ENCODE measurements at places on chromosomes 6 and 20.

DNA sequence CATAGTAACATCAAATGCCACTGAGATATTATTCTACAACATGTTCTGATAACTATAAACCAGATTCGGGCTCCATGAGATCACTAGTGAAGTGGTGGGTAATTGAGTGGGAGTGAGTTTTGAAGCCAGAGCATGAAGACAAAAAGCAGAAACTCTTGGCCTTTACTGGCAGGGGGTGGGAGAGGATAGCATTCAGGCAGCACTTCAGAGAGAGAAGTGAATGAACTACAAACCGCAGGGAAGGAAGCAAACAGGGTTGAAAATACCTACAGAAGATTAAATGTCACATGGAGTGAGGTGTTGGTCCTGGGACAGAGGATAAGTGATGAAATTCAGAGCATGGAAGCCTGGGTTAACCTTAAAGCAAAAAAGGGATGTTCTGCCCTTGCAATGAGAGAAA, 250.0 kb downstream of the EPM2A start:
- DNase-seq, result no peak

- DNase-seq, result no peak
Measured at GRCh38 chr20:25353747-25354705, 36.6 kb downstream of the ABHD12 start.

- DNase-seq, result no peak
Measured at GRCh38 chr20:54209216-54209813, 1.4 kb downstream of the PFDN4 start.

GRCh38 chr6:105593805-105594671, 191.2 kb upstream of the PREP start:
- no peak for DNase-seq

- no peak for DNase-seq
Measured at GRCh38 chr6:28865401-28866204, 58.2 kb downstream of the TRIM27 start.

DNA sequence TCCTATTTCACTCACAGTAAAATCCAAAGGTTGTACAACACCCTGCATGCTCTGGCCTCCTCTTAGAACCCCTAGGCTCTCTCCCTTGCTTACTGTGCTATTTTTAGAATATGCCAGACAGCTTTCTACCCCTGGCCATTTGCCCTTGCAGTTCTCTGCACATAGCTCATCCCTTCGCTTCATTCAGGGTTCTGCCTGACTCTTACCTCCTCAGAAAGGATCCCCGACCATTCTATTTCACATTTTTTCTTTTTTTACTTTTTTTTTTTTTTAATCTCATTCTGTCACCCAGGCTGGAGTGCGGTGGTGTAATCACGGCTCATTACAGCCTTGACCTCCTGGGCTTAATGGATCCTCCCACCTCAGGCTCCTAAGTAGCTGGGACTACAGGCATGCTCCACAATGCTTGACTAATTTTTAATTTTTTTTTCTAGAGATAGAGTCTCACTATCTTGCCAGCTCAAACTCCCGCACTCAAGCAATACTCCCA, 33.6 kb downstream of the COMMD7 start:
- DNase-seq, result no peak

GRCh38 chr6:31035862-31036497, 25.7 kb downstream of the MUC22 start:
- DNase-seq, result no peak

DNA sequence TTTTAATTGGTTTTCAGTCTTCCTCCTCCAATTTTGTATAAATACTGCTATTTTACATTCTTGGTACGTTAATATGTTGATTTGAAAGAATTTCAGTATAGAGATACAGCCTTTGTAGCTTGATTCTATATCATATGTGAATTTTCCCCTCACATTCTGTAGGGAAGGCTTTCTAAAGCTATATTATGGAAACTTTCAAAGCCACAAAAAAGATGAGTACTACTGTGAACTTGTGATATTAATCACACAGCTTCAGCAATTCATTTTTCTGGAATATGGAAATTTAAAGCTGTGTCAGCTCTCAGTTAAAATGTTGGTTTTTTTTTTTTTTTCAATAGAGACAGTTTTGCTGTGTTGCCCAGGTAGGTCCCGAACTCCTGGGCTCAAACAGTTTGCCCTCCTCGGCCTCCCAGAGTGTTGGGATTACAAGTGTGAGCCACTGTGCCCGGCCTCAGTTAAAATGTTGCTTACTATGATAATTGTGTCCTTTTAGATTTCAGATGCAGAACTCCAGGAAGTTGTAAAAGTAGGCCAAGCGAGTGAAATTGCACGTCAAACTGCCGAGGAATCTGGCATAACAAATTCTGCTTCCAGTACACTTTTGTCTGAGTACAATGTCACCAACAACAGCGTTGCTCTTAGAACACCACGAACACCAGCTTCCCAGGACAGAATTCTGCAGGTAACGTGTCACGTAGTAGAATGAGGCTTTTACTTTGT, 20.6 kb downstream of the CDC5L start:
- DNase-seq, result no peak

DNA sequence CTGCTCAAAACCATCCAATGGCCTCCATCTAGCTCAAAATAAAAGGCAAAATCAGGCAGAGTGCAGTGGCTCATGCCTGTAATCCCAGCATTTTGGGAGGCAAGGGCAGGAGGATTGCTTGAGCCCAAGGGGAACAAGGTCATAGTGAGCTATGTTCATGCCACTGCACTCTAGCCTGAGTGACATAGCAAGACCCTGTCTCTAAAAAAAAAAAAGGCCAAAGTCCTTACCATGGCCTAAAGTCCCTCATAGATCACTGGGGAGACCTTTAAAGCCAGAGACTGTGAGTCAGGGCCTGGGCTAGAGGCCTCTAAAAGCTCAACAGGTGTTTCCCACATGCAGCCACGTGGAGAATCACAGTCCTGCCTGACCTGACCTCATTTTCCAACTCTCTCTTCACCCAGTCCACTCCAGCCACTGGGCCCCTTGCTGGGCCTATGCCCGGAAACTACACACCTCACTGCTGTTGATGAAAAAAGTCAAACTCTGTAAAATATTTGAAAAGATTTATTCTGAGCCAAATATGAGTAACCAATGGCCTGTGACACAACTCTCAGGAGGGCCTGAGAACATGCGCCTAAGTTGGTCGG, 28.2 kb upstream of the TAB2 start:
- no peak for DNase-seq

DNA sequence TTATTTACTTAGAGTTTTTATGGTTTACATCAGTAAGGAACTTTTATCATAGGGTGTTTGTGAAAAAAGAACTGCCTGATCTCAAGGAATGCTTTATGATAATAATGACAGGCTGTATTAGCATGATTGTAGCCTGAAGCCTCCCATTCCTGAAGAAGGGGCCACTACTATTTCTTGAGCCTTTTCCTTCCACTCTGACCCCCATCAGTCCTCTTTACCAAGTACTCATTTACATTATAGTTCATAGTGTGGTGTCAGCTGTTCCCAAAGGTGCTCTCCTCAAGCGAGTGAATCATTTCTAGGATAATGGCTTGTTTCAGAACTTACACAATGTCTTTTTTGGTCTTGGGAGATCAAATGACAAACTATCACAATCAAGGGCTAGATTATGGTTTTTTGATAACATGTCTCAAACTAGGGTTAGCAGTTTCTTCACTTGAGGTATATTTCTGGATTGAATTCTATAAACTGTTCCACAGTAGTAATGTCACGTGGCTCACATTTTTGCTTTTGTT, 283.6 kb downstream of the CDKAL1 start:
- no peak for DNase-seq

DNA sequence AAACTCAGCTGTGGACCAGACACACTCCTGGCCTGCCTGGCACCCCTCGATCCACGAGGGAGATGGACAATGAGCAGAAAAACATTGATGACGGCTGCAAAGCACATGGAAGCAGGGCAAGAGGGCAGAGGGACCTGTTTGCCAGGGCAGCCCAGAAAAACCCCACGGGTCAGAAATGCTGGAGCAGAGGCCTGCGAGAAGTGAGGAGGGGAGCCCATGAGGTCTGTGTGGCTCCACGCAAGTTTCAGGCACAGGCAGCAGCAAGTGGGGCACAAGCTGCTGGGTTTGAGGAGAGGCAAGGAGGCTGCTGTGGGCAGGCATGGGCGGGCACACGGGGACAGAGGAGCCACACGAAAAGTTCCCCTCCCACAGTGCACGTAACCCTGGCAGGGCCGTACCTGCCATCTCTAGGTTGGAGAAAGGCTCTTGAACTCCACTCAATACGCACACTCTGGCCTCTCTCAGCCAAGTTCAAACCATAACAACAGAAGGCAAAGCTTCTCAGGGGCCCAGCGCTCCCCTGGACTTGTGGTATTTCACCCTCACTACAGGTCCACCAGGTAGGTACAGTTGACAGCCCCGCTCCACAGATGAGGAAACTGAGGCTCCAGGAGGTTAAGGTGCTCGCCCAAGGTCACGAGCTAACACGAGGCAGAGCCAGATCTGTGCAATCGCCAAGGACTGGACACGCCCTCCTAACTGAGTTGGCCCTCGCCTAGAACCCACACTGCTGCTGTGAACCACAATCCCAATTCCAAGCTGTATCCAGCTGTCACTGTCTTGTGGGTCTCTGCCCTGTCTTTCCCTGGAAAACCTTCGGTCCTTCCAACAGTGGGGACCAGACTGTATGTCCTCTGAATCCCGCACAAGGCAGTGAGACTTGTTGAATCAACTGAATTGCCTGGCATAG, 108.2 kb downstream of the NOL4L start:
- no peak for DNase-seq

- DNase-seq, result no peak
Measured at GRCh38 chr6:169966312-169967181, 215.1 kb downstream of the ERMARD start.

- no peak for DNase-seq
Measured at GRCh38 chr20:17652411-17652810, 29.6 kb downstream of the RRBP1 start.

DNA sequence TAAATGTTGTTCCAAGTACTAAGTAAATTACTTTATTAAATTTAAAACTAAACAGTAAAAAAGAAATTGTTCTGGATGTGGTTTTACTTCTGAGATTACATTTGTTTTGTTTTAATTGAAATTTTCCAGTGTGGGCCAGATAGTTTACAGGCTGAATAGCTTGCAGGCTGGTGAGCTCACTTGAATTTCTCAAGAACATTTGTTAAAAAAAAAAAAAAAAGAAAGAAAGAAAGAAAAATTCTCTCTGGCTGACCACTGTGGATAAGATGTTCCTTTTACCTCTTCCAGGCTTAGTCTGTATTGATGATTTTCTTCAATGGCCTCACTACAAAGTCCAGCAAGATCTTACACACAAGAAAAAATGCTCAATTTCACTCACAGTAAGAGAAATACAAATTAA, 85.4 kb downstream of the PLCG1 start:
- no peak for DNase-seq

DNA sequence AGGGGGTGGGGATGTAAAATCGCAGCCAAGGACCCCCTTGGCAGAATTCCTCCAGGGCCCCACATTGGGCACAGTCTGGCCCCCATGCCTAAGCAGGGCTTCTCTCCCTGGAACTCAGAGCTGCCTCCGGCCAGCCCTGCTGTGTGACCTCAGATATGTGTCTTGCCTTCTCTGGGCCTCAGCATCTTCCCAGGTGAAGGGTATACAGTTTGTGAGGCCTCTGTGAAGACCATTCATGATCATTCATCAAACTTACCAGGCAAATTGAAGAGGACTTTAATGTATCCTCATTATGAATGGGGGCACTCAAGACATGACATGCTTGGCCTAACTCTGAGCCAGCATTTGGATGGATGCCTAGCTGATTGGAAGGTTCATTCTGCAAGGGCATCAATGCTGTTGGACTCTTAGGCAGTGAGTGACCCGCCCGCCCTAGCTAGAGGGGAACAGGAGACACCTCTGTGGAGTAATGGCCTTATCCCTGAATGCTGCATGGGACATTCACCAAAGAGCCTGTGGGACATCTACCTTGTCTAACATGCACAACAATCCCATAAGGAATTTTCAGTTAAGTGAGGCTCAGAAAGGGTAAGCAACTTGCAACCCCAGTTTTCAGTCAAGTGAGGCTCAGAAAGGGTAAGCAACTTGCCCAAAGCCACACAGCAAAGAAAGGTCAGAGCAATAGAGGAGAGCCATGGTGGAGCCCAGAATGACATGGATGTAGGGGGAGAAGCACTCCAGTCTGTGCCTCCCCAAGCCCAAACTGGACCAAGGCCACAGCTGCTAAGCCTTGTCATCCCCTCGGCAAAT, 535 bp downstream of the CCN5 start:
- DNase-seq, result no peak

All from stimulated activated CD8-positive, alpha-beta memory T cell treated with anti-CD3 and anti-CD28 coated beads, Interleukin-15, amount 100 ng/mL, for 1 hour (primary cell).